Stimulated activated CD4-positive, alpha-beta T cell treated with anti-CD3 and anti-CD28 coated beads, Interleukin-4, amount 100 ng/mL, for 4 hours (primary cell): ENCODE measurements at places on chromosomes 7 and 10.

GRCh38 chr10:61606959-61607907 is 55.5 kb upstream of the CABCOCO1 start:
- DNase-seq, result no peak

DNA sequence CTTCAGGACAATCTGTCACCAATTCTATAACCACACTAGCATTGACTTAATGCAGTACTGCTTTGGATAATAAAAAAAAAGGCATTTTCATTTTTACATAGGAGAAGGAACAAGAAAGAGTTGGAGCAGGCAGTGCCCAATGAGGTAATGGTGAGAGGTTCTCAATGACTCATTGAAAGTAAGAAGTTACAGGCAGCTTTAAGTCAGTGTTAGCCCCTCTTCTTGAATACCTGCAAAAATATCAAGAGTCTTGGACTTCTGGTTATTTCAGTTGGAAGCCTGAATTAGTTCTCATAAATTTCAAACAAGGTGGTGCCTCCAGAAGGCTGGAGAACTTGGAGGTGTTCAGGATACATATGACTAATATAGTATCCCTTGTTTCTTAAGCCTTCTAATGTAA is 422.5 kb downstream of the HTR7 start:
- no peak for DNase-seq

GRCh38 chr10:109886037-109886780 is 37.1 kb downstream of the XPNPEP1 start:
- no peak for DNase-seq

DNA sequence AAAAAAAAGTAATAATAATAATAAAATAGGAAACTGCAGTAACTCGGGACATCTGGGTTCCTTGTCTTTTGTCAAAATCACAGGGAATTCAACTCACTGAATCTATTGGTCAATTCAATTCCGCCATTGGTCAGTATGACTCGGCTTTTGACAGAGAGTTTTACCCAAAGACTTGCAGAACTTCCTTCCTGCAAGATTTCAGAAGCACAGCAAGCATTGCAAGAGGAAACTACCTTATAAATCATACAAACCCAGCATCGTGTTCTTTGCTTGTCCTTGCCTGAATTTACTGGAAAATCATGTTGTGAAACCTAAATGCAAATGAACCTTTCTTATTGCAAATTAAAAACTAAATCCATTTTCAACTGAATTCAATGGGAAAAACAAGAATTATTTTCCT is 15.5 kb downstream of the KLF6 start:
- DNase-seq, result no peak
